ENCODE measurements at places on chromosomes 5 and 9. TPM values are rescaled to one million over a fixed set of nuclear protein-coding genes. Genes with fewer than 3 reads are reported as not detected.

DNA sequence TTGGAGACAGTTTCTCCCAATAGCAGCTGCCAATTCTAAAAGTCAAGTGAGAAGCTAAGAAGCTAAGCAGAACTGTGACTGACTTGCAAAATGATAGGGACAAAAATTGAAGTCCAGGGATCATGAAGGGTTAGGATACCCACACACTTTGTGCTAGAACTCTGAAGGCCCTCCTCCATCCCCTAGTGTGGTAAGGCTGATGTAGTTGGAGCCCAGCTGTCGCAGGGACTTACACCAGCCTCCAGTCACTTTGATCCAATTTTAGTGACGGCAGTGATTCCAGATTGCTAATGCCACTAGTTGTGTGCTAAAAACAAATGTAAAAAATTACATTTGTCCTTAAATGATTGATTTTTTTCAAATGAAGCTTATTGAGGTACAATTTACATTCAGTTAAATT, 742.7 kb upstream of the ZNF608 start:
- no peaks in the 10 kb centered on the region for H3K36me3 ChIP-seq
- no peak overlapping the region for H3K27ac ChIP-seq
- no peak overlapping the region for H3K4me3 ChIP-seq
- DNase-seq, result no peak
- H3K27me3 ChIP-seq, result no peaks in the 10 kb centered on the region

GRCh38 chr5:121218086-121218485, 633.6 kb upstream of the FTMT start:
- no peak for DNase-seq
- no peak overlapping the region for H3K4me3 ChIP-seq
- H3K27me3 ChIP-seq, result no peaks in the 10 kb centered on the region
- H3K4me1 ChIP-seq, result no peaks in the 10 kb centered on the region
- no peak overlapping the region for H3K27ac ChIP-seq

GRCh38 chr5:152144030-152144429, 219.4 kb upstream of the GLRA1 start:
- H3K4me1 ChIP-seq, result no peaks in the 10 kb centered on the region
- no peaks in the 10 kb centered on the region for H3K36me3 ChIP-seq
- H3K27ac ChIP-seq, result no peak overlapping the region
- DNase-seq, result no peak
- H3K4me3 ChIP-seq, result no peak overlapping the region

DNA sequence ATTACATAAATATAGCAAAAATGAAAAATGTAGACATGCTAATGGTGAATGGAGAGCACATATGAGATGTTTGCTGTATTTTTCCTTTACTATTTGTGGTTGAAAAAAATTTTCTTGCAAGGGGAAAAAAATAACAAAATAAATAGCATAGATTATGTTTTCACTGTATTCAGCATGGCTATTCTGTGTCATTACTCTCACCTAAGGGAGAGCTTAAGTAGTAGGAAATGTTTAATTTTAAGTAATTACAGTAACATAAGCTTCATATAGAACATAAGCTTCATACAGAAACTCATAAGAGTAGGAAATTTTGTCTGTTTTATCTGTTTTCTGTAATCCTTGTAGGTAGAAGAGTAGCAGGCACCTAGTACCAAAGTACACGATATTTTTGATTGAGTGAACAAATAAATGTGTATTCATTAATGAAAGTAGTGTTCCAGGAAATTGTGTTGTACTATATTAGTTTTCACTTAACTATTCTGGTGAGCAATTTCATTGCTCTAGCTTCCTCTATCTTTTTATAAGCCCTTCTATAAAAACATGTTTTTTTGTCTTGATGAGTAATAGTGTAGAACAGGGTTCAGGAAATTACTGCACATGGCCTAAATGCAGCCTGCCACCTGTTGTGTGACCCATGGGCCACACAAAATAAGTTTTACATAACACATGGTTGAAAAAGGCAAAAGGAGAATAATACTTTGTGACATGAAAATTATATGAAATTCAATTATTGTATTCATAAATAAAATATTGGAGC, 1025.0 kb upstream of the CDH10 start:
- H3K27me3 ChIP-seq, result no peaks in the 10 kb centered on the region
- DNase-seq, result no peak
- H3K36me3 ChIP-seq, result no peaks in the 10 kb centered on the region
- no peaks in the 10 kb centered on the region for H3K4me1 ChIP-seq

The CD72 gene
- 0.63 TPM for total RNA-seq

The PIP5KL1 gene
- total RNA-seq, result 0.85 TPM

The C9orf50 gene
- not detected for total RNA-seq

DNA sequence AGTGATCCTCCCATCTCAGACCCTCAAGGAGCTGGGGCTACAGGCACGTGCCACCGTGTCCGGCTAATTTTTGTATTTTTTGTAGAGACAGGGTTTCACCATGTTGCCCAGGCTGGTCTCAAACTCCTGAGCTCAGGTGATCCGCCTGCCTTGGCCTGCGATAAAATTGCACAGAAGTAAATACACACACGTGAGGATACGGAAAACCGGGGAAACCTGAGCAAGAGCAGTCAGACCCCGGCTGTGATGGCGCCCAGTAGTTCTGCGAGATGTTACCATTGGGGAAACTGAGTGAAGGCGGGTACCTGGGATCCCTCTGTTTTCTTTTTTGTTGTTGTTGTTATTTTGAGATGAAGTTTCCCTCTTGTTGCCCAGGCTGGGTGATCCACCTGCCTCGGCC, 114.9 kb downstream of the C9orf50 start:
- peaks cover 8% of the 10 kb centered on the region for H3K36me3 ChIP-seq
- H3K4me3 ChIP-seq, result no peak overlapping the region
- no peak overlapping the region for H3K27ac ChIP-seq
- no peak for DNase-seq
- peaks cover 3% of the 10 kb centered on the region for H3K4me1 ChIP-seq

DNA sequence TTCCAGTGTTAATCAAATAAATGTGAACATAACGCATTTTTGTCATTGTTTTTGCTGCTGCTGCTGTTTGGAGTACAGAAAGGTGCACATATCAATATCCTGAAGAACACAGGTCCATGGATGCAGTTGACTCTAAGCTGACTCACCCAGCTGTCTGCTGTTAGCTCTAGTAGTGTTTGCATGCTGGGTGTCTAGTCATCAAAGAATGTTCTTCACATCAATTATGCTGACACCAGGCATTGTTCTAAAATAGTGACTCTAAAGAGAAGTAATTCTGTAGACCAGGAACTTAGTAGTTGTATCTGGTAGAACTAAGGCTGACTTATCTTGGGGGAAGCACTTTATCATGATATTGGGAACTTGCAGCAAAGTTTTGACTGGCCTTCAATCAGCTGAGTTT, 55.7 kb upstream of the DPYSL3 start:
- no peak overlapping the region for H3K27ac ChIP-seq
- H3K4me3 ChIP-seq, result no peak overlapping the region
- no peaks in the 10 kb centered on the region for H3K4me1 ChIP-seq
- no peaks in the 10 kb centered on the region for H3K27me3 ChIP-seq
- no peak for DNase-seq
- H3K36me3 ChIP-seq, result no peaks in the 10 kb centered on the region

The C5 gene
- 0.63 TPM for total RNA-seq

GRCh38 chr9:124291801-124292396, 34.1 kb downstream of the NEK6 start:
- peaks cover 77% of the 10 kb centered on the region for H3K4me1 ChIP-seq
- H3K36me3 ChIP-seq, result no peaks in the 10 kb centered on the region
- H3K27ac ChIP-seq, result peak overlapping the region; percentile 50
- H3K27me3 ChIP-seq, result no peaks in the 10 kb centered on the region
- DNase-seq, result peak; percentile 41

DNA sequence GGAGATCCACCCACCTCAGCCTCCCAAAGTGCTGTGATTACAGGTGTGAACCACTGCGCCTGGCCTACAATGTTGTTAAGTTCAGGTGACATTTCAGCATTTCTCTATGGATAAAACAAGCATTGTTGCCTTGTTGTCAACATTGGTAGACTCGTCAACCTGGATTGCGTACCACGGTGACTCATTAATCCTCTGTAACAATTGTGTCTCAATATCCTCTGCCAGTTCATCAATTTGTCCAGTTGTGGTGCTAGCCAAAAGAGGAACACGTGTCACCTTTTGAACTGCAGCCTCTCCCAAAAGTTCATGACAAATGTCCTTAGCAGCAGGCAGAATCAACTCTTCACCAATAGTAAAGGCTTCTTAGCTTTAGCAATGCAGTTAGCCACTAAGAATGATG, 46.3 kb upstream of the LARP1 start:
- H3K27me3 ChIP-seq, result no peaks in the 10 kb centered on the region
- H3K36me3 ChIP-seq, result no peaks in the 10 kb centered on the region
- no peak for DNase-seq
- H3K27ac ChIP-seq, result no peak overlapping the region

The GNAQ gene
- total RNA-seq, result 15.2 TPM

DNA sequence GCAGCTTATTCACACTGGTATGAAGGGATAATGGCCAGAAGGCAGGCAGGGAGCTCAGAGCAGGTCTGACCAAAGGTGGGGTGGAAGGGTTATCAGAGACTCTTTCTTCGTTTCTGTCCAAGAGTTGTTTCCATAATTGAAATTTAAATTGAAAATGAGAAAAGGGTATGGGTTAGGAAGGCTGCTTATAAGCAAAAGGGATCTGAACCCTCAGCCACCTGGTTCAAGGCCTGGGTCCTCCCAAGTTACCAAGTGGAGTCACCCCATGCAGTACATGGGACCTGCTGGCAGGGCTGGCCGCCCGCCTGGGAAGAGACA, 17.8 kb downstream of the EEIG1 start:
- H3K4me1 ChIP-seq, result peaks cover 76% of the 10 kb centered on the region
- H3K27ac ChIP-seq, result peak overlapping the region; percentile 91
- no peak overlapping the region for H3K4me3 ChIP-seq
- H3K27me3 ChIP-seq, result no peaks in the 10 kb centered on the region
- no peaks in the 10 kb centered on the region for H3K36me3 ChIP-seq
- DNase-seq, result no peak

The PCDHA1 gene
- total RNA-seq, result not detected

The RPP25L gene
- total RNA-seq, result 42.8 TPM

The SLC46A2 gene
- total RNA-seq, result not detected

The SMIM23 gene
- not detected for total RNA-seq

DNA sequence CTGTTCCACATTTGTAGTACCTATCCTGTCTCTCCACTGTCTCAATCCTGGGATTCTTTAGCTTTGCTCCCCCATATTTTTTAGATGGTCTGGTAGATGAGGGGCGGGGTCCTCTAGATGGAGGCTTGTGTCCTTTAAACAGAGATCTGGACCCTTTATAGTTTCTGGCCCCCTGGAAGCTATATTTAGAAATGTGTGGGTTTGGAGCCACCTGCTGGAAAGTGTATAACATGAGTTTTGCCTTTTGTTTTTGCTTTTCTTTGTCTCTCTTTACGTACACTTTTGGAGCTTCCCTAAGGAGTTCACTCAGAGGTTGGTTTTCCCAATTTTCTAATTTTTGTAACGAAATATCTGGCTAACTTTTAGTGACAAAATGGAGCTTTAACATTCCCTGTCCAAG, 110.7 kb downstream of the CFAP95 start:
- no peak overlapping the region for H3K27ac ChIP-seq
- H3K4me3 ChIP-seq, result no peak overlapping the region
- DNase-seq, result no peak
- no peaks in the 10 kb centered on the region for H3K27me3 ChIP-seq
- no peaks in the 10 kb centered on the region for H3K4me1 ChIP-seq

GRCh38 chr9:120774719-120775118, 18.5 kb downstream of the FBXW2 start:
- H3K36me3 ChIP-seq, result peaks cover 78% of the 10 kb centered on the region
- no peaks in the 10 kb centered on the region for H3K4me1 ChIP-seq
- H3K4me3 ChIP-seq, result no peak overlapping the region
- no peak for DNase-seq
- H3K27ac ChIP-seq, result no peak overlapping the region
- no peaks in the 10 kb centered on the region for H3K27me3 ChIP-seq

The SLC25A46 gene
- total RNA-seq, result 67.9 TPM

The TEK gene
- total RNA-seq, result 21.7 TPM

The GRIN3A gene
- 0.49 TPM for total RNA-seq

The ACSL6 gene
- 2.7 TPM for total RNA-seq

The SARDH gene
- 0.63 TPM for total RNA-seq

DNA sequence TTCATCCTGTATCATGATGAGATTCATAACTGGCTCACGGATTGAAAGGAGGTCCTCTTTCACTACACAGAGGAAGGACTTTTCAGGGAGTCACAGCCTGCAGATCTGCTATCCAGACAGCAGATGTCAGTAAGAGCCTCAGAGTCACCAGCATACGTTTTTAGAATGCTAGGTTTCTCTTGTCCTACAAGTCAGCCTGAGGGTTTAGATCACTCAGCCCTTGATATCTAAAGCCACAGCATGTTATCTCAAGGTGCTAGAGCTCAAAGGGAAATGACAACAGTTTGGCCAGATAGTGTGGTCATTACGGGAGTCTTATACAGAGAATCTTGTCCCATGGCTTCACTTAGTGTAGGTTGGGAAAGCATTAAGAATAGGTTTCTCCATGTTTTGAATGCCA, 30.9 kb upstream of the SLC46A2 start:
- H3K27me3 ChIP-seq, result peaks cover 4% of the 10 kb centered on the region
- no peak overlapping the region for H3K4me3 ChIP-seq
- DNase-seq, result no peak

DNA sequence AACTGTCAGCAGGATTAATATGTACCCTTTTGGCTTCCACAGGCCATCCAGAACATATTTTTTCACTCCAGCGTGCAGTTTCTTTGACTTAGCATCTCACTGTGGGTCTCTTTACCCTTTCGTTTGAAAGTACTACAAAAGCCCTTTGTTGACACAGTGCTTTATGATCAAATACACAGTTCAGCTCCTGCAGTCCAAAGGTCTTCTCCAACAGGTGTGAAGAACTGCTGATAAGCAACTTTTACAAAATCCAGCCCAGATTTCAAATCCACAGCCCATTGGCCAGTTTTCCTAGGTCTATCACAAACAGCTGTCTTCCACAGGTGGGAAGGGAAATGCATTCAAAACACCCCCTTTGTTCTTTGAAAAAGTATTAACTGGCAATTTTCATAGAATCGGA, 54.8 kb downstream of the MYO10 start:
- H3K4me3 ChIP-seq, result no peak overlapping the region
- peaks cover 9% of the 10 kb centered on the region for H3K36me3 ChIP-seq
- H3K27ac ChIP-seq, result no peak overlapping the region
- no peaks in the 10 kb centered on the region for H3K27me3 ChIP-seq
- DNase-seq, result no peak

- H3K27me3 ChIP-seq, result peaks cover 9% of the 10 kb centered on the region
- no peak overlapping the region for H3K4me3 ChIP-seq
- H3K27ac ChIP-seq, result no peak overlapping the region
- no peaks in the 10 kb centered on the region for H3K4me1 ChIP-seq
These were observed 64.1 kb downstream of the PDE4D start for GRCh38 chr5:59829386-59829785.

DNA sequence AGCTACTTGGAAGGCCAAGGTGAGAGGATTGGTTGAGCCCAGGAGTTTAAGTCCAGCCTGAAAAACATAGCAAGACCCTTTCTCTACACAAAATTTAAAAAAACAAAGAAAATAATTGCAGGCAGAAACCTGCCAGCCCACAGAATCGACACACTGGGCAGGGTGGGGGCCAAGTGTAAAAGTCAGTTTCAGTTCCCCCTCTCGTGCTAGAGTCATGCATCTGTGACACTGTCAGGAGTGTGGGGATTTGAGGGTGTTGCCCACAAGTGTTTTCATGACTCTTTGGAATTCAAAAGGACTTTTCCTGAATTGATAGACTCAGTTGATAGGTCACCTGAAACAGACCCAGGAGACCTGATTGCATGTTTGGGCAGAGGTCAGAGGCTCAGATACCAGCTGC, 47.6 kb downstream of the PRRC2B start:
- H3K27me3 ChIP-seq, result no peaks in the 10 kb centered on the region
- no peak for DNase-seq
- peaks cover 5% of the 10 kb centered on the region for H3K4me1 ChIP-seq
- H3K27ac ChIP-seq, result no peak overlapping the region

GRCh38 chr5:151469992-151470391, 22.6 kb downstream of the SLC36A1 start:
- no peaks in the 10 kb centered on the region for H3K4me1 ChIP-seq
- no peak overlapping the region for H3K27ac ChIP-seq
- no peaks in the 10 kb centered on the region for H3K27me3 ChIP-seq
- H3K36me3 ChIP-seq, result peaks cover 44% of the 10 kb centered on the region
- H3K4me3 ChIP-seq, result no peak overlapping the region
- DNase-seq, result no peak

All from left ventricle myocardium inferior (tissue), 1 donor.